Aortic smooth muscle cell (primary cell): ENCODE measurements at places on chromosomes 11 and 22. TPM values are rescaled to one million over a fixed set of nuclear protein-coding genes. Genes with fewer than 3 reads are reported as not detected.

Gene TSGA10IP
- 0.13 TPM in 1 of 2 replicates, not detected in the other for total RNA-seq

Gene PDE2A
- total RNA-seq = 1.2 and 2.9 TPM in 2 replicates

Gene ZNF215
- 2.5 and 4.0 TPM in 2 replicates for total RNA-seq

Gene PANX2
- 0.79 and 1.1 TPM in 2 replicates for total RNA-seq

Gene SMARCB1
- 16.2 and 17.1 TPM in 2 replicates for total RNA-seq

Gene SPON1
- total RNA-seq = 4.6 and 58.3 TPM in 2 replicates

Gene FBLN1
- 26.6 and 97.6 TPM in 2 replicates for total RNA-seq

Gene SMPD1
- total RNA-seq = 54.4 and 71.0 TPM in 2 replicates

Gene KRTAP5-11
- not detected in 2 replicates for total RNA-seq

Gene CBLIF
- not detected in 2 replicates for total RNA-seq

Gene SMIM35
- not detected in 2 replicates for total RNA-seq

Gene ARHGAP8
- not detected in 2 replicates for total RNA-seq

Gene C11orf97
- not detected in 2 replicates for total RNA-seq
